ENCODE measurements at places on chromosomes 16 and 17. TPM values are rescaled to one million over a fixed set of nuclear protein-coding genes. Genes with fewer than 3 reads are reported as not detected.

SPEM3 gene
- not detected for total RNA-seq

PLA2G10 gene
- not detected for total RNA-seq

DNA sequence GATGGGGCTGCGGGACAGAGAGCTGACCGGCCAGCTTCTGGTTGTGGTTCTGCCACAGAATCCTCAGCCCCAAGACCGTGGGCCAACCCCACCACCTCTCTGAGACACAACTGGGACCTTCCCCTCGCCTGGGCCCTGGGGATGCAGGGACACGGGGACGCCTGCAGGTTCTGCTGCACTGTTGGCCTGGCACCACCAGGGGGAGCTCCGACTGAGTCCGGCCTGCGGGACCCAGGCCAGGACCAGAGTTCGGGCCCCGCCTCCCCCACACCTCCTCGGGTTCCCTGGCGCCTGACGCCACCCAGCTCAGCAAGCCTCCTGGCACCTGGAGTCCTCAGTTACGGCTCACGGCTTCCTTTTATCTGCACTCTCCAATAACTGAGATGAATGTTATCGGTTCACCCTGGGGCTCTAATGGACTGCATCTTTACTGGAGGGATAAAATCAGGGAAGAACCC lies 27.3 kb downstream of the TBC1D16 start:
- no peaks in the 10 kb centered on the region for H3K36me3 ChIP-seq
- peak; percentile 70 for DNase-seq
- peaks cover 18% of the 10 kb centered on the region for H3K4me1 ChIP-seq

DNA sequence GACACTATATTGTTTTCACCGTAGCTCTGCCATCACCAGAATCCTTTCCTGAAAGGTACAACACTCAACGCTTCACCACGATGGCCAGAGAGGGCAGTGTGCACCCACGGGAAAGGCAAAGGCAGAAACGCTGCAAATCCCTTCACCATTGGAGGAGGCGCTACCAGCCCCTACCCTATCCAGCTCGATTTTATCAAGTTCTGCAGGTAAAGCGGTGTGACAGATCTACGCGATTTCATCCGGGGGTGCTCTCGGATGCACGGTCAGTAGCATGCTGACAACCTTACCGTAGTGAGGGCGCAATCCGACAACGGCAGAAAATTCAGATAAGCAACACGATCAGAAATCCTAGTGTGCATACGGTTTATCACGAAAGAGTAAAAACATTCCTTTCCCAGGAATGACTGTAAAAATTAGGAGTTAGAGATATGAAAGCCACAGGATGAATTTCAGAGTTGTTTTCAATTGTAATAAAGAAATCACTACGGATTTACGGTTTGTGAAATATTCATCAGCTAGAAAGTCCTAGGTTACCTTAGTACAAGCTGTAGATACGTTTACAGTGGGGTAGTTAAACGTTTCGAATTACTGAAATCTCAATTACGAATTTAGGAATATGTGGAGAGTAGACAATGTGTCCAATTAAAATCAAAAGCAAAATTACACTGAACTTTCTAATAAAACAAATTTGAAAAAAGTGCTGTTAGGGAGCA lies 1.8 kb downstream of the NETO2 start:
- H3K27me3 ChIP-seq = peaks cover 3% of the 10 kb centered on the region
- H3K27ac ChIP-seq = no peak overlapping the region
- H3K4me3 ChIP-seq = peak overlapping the region; percentile 38
- no peaks in the 10 kb centered on the region for H3K36me3 ChIP-seq
